ENCODE measurements at places on chromosomes 1 and 21.
A peak's percentile ranks its signal among the peaks of the same experiment; 100 is the strongest.

GRCh38 chr1:179856296-179856695 is 21.3 kb downstream of the TOR1AIP2 start:
- DNase-seq, result no peak

- DNase-seq, result no peak
Observed at GRCh38 chr1:3237994-3238702, 169.1 kb downstream of the PRDM16 start.

DNA sequence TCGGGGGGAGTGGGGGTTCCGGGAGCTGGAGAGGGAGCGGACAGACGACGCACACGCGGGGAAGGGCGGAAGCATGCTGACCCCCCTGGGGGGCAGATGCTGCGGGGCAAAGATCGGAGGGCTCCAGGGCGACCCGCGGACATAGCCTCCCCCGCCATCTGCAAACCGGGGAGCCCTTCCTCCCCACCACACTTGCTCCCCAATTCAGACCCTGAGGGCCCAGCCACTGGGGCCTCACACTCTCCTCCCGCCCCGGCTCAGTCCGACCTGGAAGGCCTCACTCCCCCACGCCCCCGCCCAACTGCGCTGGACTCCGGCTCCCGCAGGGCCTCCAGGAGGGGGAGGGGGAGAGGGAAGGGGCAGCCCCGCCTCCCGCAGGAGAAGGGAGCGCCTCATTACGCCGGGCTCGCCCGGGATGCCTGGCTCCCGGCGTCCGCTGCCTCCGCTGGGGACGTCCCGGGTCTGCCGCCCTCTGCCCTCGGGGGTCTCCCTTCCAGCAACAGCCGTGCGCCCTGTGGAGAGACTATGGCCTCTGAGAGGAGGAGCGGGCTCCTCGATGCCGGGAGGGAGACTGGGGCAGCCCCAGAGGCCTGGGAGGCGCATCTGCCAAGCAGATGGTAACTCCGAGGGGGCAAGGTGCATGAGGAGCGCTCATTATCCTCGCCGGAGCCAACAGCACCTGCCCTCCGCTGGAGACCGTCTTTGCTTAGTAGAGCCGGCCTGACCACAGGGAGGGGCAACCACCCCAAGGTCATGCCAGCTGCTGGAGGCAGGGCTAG is 636 bp upstream of the CAMK2N1 start:
- peak; percentile 11 for DNase-seq

DNA sequence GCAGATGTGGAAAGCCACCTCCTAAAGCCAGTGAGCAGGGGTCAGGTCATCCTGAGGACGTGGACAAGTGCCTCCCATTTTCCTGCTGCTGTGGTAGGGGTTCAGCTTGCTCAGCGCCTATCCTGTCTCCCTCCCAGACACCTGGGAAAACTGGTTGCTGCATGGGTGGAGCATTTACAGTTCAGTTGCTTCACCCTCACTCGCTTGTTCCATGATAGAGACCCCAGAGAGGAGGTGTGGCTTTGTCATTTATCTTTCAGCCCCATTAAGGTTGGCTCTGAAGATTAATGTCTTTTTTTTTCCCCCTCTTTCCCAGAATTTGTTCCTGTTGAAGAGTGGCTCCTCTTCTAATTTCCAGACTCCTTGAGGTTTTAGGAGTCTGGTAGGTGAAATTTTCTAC is 9.2 kb downstream of the VANGL1 start:
- DNase-seq, result no peak

GRCh38 chr1:72649211-72649888 is 367.0 kb upstream of the NEGR1 start:
- DNase-seq, result no peak

DNA sequence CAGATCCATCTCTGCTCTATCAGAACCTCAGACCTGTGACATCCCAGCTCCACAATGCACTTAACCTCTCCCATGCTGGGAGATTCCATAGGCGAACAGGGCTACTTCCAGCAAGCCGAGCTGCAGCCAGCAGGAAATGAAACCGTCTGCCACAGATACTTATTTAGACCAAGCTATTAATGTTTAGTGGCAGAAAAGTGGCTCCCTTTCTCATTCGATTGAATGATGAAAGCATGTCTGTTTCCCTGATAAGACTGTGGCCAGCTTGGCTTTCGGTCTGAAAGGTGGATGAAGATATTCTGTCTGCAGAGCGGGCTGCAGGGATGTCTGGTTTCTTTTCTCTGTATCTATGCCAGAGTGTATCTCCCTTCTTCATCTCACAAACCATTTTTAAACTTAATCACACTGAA is 146.4 kb downstream of the GREM2 start:
- DNase-seq, result no peak

- no peak for DNase-seq
Observed at GRCh38 chr1:44826375-44827196, 16.5 kb downstream of the PTCH2 start.

DNA sequence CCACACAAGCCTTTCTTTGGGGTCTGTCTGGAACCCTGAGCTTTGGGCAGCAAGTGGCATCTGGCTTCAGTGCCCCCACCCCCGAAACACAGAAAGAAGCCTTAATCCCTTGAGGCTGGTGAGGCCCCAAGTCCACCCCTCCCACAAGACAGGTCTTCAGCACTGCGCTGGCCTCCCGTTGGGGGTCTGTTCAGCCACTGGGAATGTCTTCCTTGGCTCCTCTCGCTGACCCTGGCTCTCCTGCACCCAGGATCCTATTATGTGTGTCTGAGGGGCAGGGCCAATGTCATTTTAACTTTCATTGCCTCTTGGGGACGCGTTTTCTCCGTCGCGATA is 26.9 kb downstream of the ATP8B2 start:
- peak; percentile 22 for DNase-seq

DNA sequence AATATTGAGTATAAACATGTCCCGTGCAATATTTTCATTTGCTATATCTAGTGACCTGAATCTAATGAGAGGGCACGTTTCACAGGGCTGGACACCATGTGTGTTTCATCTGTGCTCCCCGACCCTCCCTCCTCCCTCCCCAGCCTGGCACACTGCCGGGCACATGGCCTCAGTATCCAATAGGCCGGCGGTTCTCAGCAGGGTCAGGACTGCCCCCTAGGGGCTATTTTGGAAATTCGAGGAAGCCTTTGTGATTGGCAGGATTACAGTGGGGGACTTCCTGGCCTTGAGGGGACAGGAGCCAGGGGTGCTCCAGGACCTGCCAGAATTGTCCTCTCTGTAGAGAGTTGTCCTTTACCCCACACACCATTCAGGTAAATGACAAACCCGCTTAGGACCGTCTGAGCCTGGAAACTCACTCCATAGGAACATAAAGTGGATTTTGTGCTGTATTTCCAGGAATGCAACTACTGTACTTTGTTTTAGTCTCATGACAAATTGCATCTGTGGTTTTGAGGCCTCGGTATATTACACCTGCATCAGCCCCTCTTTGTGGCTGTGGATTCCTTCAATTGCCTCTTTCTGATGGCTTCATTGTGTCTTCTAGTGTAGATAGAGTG is 109.5 kb upstream of the SIM2 start:
- DNase-seq, result no peak

All from CD4-positive, alpha-beta memory T cell (primary cell).